ENCODE measurements at places on chromosomes 5 and 9. TPM values are rescaled to one million over a fixed set of nuclear protein-coding genes. Genes with fewer than 3 reads are reported as not detected.

DNA sequence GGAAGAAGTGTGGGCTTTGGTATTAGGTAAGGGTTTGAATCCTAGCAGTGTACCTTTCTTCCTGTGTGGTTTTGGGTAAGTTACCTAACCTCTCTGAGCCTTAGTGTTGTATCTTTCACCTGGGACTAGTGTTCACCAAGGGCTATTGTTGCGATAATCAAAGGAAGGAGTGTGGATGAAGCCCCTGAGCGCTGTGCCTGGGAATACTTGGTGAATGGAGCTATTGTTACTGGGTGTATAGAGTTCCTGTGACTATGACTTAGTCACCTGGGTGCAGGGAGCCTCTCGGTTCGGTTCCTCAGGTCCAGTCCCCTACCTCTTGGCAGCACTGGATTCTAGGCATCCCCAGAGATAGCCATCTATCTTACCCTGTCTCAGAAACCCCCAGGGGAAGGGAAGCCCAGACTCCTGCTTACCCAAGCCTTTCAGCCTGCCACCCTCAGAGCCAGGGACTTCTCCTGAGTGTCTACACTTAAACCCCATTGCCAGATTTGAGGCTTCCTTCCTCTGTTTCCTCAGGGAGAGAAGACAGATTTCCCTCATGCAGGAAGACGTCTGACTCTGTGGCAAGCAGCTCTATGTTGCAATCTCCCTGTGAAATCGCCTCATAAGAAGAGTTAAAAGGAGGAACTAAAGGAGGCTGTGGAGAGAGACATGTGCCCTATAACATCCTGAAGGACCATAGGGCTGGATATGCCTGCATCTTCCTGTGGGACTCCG, 181.0 kb upstream of the PITX1 start:
- H3K27ac ChIP-seq, result no peak overlapping the region
- DNase-seq, result no peak
- no peaks in the 10 kb centered on the region for H3K36me3 ChIP-seq
- peaks cover 10% of the 10 kb centered on the region for H3K27me3 ChIP-seq
- H3K4me1 ChIP-seq, result peaks cover 15% of the 10 kb centered on the region

PCAT7 gene
- not detected for total RNA-seq

JAKMIP2 gene
- total RNA-seq, result 2.4 TPM

DNA sequence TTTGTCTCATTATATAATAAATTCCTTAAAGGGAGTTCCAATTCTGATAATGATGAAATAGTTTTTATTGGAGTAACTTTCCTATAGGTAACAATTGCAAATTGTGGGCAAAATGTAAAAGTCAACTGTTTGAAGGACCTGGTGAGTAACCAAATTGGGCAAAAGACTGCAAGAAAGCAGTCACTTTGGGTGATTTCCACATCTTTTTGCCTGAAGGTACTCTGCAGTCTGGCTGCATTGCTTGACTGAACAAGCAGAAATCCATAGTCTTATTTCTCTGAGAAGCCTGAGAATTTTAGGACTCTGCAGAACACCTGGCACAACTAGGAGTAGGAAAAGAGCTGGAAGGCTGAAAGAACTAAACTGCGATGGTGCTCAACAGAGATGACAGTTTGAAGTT, 114.9 kb downstream of the HOMER1 start:
- no peak overlapping the region for H3K27ac ChIP-seq
- H3K36me3 ChIP-seq, result no peaks in the 10 kb centered on the region
- no peaks in the 10 kb centered on the region for H3K4me1 ChIP-seq
- H3K27me3 ChIP-seq, result no peaks in the 10 kb centered on the region

MARCOL gene
- total RNA-seq, result not detected

- peaks cover 5% of the 10 kb centered on the region for H3K4me1 ChIP-seq
- H3K27me3 ChIP-seq, result no peaks in the 10 kb centered on the region
- no peak overlapping the region for H3K4me3 ChIP-seq
- DNase-seq, result no peak
Observed at GRCh38 chr9:126939821-126940221, 25.2 kb downstream of the RALGPS1 start.

EPB41L4B gene
- 0.18 TPM for total RNA-seq

FOXD1 gene
- total RNA-seq, result not detected

ANKRD18A gene
- 0.68 TPM for total RNA-seq
